ENCODE measurements at places on chromosomes 3 and 15. TPM values are rescaled to one million over a fixed set of nuclear protein-coding genes. Genes with fewer than 3 reads are reported as not detected.

DNA sequence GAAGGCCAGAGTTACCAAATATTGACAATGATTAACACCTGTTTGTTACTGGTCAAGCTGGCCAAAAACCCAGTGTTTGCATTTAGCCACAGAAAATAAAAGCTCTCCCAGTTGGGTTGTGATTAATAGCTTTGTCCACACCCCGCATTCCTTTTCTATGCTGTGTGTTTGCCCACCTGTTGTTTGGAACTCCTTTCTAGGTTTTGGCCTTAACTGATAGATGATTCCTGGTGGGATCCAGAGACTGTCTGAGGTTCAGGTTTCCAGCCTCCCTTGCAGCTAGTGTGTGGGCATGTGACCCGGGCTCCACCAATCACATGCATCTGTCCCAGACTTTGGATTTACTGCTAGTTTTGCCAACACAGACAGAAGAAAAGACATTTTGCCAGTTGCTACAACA is 83.8 kb downstream of the PTPRG start:
- DNase-seq: no peak

- DNase-seq: no peak
Measured at GRCh38 chr15:58746174-58746573, 3.3 kb downstream of the ADAM10 start.

Gene BLM
- total RNA-seq: 7.3 TPM

GRCh38 chr15:77409259-77410156 is 10.4 kb downstream of the PEAK1 start:
- no peak for DNase-seq

DNA sequence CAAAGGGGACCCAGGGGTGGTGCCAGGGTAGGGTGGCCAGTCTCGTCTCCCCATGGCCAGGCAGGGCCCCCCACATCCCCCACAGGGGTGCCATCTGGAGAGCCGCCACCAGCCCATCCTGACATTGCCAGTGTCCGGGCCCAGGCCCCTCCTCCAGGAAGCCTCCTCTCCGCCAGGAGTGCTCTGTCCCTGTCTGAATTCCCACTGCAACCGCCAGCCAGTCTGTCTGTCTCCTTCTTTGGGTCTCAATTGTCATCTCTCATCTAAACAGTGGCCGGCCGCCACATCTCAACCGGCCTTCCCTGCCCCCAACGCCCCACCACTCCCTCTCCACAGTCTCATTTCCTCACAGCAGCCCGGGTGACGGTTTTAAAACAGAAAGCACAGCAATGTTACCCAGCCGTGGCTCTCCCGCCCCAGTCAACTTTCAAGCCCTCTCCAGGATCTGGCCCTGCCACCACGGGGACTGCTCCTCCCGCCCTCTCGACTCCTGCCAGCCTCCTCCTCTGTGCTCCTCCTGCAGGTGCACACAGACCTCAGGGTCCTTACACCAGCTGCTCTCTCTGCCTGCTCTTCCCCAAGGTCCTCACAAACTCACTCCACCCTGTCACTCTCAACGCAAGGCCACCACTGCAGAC is 57.0 kb downstream of the IQSEC1 start:
- no peak for DNase-seq

Gene MST1
- total RNA-seq: 8.1 TPM

DNA sequence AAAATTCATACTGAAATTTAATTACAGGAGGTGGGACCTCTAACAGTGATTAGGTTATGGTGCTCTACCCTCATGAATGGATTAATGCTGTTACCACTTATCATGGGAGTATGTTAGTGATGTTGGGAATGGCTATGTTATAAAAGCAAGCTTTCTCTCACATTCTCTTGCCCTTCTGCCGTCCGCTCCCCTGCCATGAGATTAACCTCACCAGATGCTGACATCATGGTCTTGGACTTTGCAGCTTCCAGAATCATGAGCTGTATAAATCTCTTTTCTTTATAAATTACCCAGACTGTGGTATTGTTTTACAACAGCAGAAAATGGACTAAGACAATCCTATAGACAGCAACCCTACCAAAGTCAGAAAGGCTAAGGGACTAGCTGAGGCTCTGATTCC is 884.8 kb downstream of the FHIT start:
- no peak for DNase-seq

Data from tongue (tissue), 3 donors.